ENCODE measurements at places on chromosomes 5 and 9.

GRCh38 chr5:155631116-155631515 is 617.6 kb downstream of the KIF4B start:
- no peak for DNase-seq

GRCh38 chr5:144361406-144361805 is 190.7 kb downstream of the KCTD16 start:
- DNase-seq, result no peak

DNA sequence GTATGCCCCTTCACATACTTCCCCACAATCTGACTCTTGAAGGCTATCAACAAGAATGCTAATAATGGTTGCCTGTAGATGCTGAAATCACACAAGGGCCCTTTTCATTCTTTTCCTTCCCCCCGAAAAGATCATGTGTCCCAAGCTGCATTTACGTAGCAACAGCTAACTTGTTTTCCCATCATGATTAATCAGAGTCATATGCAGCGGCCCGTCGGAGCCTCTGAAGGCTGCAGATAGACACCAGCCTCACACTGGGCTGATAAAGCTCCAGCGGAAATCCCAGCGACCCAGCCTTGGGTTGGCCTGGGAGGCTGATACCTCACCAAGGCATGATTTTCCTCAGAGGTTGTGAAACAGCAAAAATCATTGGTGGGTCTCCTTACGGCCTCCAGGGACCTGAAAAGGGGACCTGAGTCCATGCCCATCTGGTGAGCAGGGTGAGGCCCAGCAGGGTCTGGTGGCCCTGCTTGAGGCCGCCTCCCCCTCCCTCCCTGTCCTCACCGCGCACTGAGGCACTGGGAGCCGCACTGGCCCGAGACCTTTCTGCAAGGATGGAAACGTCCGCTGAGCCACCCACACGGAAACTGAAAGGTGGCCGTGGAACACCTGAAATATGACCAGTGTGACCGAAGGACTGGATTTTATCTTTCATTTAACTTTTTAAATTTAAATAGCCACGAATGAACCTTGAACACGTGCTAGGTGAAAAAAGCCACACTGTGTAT is 114.2 kb upstream of the PHYKPL start:
- no peak for DNase-seq

DNA sequence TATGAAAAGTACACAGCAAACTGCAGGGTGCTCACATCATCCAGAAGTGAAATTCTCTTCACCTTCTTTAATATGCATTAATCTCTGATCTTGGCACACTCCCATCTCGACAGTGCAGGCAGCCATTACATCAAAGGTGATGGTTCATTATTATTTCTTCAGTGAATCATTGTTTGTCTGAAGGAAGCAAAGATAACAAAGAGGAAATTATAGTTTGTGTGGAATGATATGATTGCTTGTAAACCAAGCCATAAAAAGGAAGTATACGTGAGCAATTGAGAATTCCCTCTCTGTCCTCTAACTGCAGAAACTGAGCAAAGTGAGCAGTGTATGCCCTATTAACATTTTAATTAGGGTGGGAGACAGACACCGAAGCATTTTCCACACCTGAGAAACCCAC is 171.6 kb upstream of the PPP1R2B start:
- DNase-seq, result no peak

DNA sequence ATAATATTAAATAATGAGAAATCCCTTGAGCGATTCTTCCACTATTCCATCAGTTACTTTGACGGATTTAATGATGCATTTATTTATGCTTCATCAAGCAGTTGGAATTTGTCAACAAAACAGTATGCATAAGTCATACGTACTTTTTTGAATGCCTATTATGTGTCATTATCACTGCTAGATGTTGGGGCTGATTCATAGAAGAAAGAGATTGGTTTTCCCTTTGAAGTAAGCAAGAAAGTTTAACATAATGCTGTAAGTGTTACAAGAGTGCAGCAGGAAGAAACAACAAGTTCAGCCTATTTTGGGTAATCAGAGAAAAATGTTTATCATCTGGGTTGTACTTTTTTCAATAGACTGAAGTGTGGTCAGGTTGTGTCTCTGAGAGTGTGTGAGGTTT is 121.2 kb upstream of the RANBP3L start:
- DNase-seq, result no peak

Data from GM12865 (cell line).